ENCODE measurements at places on chromosomes 7 and 10.

DNA sequence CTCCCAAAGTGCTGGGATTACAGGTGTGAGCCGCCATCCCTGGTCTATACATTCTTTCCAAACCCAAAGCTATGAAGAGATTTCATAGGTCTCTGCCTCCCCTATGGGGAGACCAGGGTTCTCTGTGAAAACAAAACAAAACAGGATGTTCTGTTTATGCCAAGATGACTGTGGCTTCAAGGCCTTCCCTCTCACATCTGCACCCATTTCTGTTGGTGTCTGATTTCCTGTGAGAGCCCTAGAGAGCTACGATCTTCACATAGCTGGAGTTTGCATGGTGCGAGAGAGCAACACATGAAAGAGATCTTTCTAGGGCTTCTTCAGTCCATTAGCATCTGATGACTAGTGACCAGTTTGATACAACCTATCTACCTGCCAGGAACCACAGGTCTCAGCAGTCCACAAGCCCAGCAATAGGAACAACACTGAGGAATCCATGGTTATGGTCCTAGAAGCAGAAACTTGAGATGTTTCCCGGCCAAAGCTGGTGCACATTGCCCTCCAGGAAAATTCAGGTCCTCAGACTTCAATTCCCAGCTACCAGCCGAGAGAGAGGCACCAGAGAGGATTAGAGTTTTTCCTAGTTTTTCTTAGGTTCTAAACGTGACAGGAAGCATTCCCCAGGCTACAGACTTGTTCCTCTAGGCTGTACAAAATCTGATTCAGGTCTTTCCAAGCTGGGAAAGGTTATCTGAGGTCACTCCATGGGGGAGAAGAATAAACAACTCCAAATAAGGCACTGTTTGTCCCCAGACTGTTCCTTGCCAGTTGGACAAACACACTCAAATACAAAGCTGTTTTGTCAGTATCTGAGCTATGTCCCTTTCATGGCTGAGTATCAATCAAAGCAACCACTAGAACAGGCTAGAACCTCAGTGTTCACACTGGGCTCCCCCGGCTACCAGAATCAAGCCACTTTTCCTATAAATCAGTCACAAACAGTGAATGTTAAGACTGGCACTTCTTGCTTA, 259.7 kb downstream of the CALN1 start:
- DNase-seq = no peak

DNA sequence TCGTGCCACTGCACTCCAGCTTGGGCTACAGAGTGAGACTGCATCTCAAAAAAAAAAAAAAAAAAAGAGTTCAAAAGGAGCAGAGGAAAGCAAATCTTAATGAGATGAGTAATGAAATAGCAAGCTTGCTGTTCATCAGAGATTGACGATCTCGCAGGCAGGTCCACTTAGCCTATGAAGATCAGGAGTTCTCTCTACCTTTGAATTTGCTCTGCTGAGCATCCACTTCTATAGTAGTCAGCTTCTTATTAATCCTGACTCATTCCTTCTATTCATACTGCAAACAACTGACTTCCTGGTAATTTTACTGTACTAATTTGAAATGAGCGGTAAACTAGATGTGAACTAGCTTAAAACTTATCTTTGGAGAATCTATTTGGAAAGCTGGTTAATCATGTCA, 1014.6 kb downstream of the GATA3 start:
- DNase-seq = no peak

GRCh38 chr10:129848696-129849451, 115.2 kb downstream of the EBF3 start:
- no peak for DNase-seq

DNA sequence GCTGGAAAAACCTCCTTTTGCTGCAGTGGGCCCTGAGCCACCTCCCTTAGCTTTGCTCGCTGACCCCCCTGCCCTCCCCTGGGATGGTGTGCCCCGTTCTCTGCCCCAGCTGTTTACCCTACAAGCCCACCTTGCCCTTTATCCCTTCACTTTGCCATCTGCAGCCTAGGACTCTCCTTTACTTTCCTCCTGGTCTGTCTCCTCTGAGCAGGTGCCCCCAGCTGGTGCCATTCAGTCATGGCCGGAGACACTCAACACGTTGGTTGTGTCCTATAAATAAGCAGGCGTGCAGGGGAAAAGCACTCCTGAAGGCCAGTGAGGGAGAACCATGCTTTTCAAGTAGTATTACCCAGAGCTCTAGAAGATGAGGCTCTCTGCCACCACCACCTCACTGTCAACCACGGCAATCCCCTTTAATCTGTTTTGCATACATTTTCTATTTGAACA, 6.1 kb downstream of the RASSF4 start:
- DNase-seq = no peak

- no peak for DNase-seq
These were observed 33.6 kb upstream of the DNMBP start for GRCh38 chr10:100043344-100043743.

GRCh38 chr10:115762029-115762428, 511.0 kb downstream of the GFRA1 start:
- no peak for DNase-seq

DNA sequence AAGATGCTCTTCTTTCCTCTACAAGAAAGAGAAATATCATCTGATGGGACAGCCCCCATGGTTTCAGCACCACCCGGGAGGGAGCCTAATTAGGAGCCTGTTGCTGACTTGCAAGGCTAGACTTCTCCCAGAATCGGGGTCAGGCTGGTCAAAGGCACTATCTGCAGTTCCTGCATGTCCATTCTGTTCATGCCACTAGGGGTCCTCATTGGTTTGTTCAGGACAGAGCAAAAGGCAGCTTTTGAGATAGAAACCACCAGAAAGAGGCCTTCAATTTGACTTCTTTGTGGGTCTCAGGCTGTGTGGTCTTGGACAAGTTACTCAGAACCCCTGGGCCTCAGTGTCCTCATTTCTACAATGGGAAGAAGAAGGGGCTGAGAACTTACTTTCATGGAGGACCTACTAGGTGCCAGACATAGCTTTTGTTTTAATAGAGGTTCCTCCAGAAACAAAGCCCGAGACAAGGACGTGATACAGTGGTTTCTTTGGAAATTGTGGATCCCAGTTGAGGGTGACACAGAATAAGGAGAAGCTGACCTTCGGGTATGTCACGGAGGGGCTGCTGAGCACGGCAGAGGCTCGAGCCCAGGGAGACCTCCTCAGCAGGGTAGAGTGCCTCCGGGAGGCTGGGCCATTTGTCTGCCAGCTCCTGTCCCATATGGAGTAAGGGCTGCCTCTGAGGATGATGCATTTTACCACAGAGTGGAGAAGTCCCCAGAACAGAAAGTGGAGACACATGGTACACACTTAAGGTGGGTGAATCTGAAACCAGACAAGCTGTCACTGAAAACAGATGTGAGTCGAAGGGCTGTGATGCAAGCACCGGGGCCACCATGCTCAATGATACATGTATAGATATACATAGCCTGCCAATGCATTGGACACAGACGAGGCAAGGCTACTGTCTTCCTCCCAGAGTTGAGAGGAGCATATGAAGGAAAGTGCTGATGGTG, 33.1 kb upstream of the NEUROD6 start:
- DNase-seq = no peak

DNA sequence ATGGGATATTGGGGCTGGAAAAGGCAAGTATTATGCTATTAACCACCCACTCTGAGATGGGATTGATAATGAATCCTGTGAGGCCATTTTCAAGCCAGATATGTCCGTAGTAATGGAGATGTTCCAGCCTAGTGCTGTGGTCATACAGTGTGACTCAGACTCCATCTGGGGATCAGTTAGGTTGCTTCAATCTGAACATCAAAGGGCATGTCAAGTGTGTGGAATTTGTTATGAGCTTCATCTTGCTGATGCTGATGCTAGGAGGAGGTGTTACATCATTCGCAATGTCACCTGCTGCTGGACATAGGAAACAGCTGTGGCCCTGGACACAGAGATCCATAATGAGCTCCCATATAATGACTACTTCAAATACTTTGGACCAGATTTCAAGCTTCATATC, 144.7 kb downstream of the PLCE1 start:
- no peak for DNase-seq

DNA sequence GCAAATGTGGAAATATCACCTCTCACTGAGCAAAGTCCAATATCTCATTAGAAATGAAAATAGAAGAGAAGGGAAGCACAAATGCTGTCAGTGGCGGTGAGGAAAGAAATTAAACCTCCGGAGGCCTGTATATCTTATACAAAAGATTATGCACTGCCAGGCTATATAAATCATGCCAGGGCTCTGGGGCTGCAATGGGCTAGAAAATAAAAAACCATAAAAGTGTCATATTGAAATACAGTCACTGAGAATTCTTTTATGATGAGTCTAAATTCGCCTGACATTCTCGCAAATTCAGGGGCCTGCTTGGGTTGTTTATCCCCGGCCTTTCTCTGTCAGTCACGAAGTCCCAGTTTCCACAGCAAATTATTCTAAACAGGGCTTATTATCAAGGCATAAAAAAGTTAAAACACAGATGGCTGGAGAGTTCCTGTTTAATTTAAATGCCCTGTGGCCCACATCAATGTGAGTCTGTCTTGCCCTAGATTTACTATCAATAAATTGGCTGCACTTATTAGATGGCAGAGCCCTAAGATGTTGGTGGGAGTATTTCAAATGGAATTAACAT, 193.8 kb downstream of the SNX10 start:
- DNase-seq = no peak

DNA sequence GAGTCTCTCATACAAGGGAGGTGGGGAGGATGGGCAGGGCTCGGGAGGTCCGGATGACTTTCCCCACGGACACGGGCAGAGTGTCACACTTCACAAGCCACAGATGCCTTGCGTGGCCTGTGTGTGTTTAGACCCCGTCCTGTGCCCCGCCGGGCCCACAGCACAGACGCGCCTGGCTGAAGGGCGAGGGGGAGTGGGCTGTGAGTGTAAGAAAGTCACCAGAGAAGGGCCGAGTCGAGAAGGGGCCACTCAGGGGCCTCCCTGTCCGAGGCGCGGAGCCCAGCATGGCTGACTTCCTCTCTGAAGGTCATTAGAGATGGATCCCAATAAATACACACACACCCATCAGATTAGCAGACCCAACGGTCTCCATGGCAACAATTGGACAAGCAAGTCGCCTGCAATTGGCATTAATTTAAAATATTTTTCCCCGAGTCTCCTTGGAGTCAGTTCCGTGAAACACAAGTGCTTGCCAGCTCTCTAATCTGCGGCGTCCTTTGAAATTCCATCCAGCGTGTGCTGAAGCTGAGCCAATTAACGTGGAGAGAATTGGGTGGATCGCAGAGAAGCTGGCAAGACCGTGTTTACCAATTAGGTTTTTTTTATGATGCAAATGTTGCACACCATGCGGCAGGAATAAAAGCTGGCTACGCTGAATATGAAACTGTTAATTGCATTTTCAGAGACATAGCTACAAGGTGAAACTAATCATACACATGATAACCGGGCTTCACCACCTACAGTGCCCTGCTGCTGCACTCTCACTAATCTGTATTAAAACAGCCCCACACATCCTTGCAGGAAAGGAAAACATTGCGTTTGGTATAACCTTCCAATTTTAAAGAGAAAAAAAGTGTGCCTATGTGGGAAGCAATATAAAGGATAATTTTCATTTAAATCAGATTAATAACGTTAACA, 571.2 kb downstream of the PTPRN2 start:
- DNase-seq = no peak

GRCh38 chr7:45869426-45869825, 3.5 kb downstream of the CCDC201 start:
- no peak for DNase-seq

DNA sequence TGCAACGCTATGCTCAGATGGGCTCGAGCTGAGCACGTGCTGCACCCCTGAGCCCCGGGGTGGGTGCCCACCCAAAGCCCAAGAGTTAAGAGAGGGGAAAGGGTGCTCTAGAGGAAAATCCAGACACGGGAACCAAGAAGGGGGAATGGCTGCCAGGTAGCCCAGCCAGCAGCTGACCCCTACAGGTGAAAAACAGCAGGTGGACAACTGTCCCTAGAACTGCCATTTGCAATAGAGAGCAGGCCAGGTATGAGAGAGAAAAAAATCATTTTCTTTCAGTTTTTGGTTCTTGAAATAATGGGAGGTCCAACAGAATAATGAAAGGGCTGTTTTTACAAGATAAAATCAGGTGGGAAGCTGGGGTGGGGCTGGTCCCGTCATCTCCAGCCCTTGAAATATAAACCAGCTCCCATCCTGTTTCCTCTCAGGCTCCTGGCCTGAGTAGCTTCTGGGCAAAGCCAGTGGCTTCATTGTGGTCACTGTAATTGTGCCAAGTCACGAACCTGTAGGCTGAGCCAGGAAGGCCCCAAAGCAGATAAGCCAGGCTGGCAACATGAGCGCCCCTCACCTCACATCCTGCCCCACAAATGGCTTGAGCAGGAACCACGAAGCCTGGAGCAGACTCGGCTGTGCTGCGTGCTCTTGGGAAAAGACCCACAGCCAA, 257.8 kb downstream of the SNX10 start:
- no peak for DNase-seq

- DNase-seq = no peak
These were observed 143.8 kb upstream of the SLC13A1 start for GRCh38 chr7:123343611-123344010.

DNA sequence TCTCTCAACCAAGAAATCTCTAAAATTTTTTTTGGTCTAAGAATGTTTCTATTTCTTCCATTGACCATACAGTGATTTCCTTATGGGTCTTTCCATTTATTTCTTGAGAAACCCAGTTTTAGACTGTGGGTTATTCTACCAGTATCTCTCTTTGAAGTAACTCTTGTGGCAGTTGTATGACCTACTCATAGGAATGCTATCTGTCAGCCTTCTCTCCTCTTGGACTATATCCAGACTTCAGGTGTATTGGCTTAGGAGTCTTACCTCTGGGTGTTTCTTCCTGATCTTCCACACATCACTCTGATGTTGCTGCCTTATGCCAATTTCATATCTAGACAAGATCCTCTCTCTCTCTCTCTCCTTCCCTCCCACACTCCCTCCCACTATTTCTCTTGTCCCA, 178.1 kb downstream of the BMPER start:
- no peak for DNase-seq

DNA sequence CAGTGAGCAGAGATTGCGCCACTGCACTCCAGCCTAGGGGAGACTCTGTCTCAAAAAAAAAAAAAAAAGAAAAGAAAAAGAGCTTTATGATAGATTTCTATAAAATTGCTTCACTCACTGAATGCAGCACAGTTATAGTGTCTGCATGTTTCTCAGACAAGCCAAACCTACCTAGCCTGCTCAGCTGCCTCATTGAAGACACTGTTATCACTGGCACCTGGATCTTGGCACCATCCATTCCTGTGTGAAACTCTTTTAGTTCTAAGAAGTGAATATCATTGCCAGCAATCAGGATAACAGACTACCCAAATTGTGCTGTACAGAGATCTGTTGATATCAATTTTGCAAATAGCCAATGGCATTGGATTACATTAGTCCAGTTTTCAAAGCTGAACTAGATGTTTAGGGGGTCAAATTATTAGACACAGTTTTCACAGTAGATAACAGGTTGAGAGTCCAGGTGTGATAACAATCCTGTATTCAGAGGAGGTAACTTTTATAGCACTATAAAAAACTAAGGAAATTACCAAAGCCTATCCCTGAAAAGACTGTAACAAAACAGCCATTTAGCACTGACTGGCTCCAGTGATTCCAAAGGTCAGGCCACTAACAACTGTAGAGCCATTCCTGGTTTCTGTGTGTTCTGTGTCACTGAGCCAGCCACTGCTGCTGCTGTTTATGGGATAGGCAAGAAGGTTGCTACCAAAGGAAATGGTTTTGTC, 17.1 kb downstream of the PDSS1 start:
- no peak for DNase-seq
